ENCODE measurements at places on chromosomes 4 and X.

DNA sequence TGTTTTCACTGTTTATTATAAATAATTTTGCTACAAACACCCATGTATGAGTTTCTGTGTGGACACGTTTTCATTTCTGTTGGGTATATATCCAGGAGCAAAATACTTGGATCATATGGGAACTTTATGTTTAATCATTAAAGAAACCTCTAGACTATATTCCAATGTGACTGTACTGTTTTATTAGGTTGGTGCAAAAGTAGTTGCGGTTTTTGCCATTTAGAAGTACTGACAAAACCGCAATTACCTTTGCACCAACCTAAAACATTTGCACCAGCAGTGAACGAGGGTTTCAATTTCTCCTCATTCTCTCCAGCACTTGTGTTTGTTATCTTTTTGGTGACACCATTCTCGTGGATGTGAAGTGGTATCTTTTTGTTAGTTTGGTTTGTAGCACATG, 565.0 kb downstream of the TRIML1 start:
- DNase-seq: no peak

DNA sequence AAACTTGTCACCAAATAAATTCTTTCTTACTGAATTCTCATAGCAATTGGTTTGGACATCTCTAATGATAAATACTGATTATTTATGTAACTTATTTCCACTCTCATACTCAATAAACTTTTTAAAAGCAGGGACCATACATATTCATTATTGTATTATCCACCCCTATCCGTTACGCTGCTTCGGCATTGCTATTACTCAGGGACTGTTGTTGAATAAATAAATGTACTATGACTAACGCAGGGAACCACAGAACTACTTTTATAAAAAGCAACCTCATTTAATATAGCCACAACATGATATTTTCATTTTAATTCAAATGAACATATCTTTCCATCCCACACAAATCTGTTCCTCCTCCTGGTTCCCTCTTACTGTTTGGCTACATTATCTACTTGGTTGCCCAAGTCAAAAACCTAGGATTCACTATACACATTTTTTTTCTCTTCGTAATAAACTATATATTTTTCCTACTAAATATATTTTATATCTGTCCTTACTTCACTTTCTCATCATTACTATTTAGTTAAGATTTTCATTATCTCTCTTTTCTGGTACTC, 14.9 kb upstream of the ANKRD50 start:
- no peak for DNase-seq

GRCh38 chr4:79854856-79855502, 218.1 kb downstream of the ANTXR2 start:
- DNase-seq: no peak

DNA sequence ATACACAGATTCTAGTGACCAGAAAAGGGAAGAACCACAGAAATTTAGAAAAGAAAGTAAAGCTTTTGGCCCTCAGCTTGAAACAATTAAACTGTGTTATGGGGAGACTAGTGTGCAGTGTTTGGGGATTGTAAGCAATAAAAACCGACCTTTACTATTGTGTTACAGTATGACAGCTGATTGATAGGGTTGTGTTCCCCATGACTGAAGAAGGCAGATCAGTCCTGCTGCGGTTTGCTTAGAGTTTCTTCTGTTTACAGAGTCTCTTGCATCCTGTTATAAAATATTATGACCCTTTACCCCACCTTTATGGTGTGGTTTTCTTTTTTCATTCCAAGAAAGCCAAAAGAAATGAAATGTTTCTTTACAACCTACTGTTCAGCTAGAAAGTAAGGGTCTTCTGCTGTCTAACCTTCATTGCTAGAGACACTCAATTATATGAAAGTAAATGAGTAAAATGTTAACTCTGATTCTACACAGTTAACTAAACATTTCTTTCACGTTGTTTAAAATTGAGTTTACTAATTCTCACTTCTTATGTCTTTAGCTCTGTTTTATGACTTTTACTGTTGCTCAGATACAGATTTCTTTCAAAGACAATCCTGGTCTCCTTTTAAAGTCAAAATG, 18.1 kb downstream of the CHIC1 start:
- DNase-seq: no peak

- no peak for DNase-seq
Observed at GRCh38 chr4:128461291-128462102, 173.9 kb upstream of the PGRMC2 start.

DNA sequence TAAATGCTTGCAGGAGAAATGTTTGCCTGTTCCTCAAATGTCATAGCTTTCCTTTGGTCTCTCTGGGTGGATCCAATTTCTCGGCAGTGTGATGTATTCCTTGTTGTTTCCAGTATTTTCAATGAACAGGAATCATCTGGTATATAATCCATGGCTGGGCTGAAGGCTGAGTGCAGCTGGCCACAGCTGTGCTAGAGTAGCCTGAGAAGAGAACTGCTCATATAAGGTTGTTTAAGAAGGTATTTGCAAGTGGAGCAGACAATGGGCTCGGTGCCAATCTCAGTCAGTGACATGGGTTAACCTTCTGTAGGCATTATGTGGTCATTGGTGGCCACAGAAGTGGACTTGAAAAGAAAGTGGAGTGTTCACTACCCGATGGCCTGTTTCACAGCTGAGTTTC, 390.3 kb downstream of the SPRY1 start:
- DNase-seq: no peak

DNA sequence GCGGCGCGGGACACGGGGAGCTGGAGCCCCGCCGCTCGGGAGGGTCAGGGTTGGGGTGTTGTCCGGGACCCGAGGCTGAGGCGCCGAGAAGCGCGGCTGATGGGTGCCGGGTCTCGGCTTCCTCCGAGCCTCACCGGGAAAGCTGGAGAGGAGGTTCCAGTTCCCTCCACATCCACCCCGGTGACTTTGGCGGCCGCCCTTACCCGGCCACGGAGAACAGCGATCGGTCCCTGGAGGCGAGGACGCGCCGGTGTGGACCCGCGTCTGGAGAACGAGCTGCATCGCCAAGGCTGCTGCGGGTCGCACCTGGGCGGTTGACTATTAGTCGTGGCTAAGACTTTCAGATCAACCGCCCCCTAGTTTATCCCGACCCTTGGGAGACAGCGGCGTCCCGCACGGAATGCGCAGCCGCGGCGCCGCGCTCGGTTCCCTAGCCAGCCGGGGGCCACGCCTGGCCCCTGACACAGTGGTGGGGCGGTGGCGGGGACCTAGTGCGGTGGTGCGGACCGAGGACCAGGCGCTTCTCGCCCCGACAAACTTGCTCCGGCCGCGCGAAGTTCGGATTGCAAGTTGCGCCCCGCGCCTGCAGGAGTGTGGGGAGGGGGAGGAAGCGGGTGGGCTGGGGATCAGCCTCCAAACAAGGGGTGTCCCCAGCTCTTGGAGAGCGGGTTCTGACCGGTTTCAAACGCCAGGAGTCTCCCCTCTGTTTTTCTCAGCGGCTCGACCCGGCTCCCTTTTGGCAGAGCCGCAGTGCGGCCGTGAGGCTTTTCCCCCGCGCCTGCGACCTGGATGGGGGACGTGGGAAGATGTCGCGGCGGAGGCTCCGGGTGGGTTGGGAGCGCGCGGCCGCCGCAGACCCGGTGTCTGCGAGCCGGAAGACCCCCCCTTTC, 568 bp downstream of the FHDC1 start:
- DNase-seq: peak; percentile 21

DNA sequence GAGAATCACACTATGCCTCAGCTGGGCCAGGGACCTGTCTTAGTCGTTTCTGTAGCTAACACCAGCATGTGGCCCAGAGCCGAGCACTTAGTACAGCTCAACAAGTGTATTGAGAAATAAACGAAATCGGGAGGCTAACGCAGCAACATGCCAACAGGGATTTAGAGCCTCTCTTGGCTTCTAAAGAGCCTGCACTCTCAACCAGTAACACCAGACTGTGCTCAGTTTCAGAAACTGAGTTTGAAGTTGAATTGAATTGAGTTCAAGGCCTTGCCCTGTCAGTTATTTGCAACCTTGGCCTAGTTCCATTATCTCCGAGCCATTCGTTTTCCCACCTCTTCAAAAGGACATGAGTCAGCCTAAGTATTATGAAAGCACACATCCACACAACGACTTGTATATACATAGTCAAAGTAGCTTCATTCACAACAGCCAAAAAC, 71.3 kb upstream of the LDB2 start:
- no peak for DNase-seq

DNA sequence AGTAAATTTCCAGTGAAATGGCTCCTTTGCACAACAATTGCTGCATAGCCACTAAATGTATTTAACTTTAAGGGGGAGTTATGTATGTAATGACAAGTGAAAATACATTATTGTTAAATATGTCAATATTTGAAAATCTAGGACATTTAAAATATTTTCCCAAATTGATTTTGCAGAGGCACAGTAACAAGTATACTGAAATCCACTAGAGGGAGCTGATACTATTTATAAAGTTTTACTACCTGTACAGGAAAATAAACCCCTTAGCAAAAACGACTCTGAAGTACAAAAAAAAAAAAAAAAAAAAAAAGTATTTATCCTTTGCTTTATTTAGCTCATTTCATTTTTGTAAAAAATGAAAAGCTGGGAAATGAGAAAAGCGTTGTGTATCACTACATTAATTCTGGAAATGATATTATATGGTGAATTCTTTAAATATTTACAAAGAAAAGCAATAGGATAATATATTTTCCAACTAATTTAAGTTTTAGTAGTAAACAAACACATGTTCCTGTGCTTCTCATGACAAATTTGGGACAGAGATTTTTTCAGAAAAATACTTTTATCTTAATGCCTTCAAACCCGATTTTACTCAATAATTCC, 727.7 kb downstream of the DMD start:
- no peak for DNase-seq

- no peak for DNase-seq
Observed at GRCh38 chr4:39025552-39026085, 6.6 kb downstream of the TMEM156 start.

GRCh38 chr4:26611372-26611771, 27.5 kb downstream of the TBC1D19 start:
- no peak for DNase-seq

DNA sequence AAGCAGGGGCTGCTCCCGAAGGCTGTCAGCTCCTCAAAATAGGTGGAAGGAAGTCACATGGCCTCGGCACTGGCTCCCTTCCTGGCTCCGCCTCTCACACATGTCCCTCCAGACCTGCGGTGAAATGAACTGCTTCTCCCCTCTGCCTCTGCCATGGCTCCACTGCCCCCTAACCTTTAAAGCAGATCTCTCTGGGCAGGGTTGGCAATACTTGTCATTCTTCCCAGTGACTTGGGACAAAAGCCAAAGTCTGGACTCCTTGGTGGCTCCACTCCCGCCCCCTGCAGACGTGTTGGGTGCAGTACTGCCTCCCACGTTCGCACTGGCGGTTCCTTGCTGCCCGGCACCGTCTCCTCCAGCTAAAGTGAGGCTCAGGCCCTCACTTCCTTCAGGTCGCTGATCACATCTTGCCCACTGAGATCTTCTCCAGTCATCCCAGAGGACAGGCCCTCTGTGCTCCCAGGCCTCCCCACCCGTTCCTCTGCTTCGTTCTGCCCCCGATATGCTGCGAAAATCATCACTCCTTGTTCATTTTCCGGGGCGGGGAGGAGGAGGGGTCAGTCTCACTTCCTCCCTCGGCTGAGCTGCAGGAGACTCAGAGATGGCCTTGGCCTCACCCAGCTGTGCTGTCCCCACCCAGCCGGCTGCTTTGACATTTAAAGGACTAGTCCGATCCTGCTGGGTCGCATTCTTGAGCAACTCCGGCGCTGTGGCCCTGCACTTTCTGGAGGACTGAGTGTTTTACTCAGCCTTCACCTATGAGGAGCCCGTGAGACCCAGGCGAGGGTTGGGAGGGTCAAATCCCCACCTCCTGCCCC, 97.4 kb downstream of the PHKA2 start:
- DNase-seq: peak; percentile 48

- DNase-seq: no peak
Observed at GRCh38 chr4:139815778-139816601, 150.4 kb downstream of the MGST2 start.

DNA sequence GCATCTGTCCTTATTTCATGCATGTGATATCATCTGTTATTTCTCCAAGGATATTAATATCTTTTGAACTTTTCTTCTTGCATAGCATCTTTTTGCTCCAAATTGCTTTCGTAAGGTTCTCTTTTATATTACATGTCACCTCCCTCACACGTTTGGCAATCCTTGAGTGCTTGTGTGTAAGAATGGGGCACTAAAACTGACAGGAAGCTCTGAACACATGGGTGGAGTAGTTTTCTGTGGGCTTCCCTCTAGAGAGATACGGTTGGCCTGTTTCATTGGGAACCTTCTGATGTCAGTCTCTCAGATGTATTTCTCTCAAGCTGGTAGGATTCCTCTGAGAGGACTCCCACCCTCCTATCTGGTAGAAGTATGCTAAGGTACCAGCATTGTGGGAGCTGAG, 223.0 kb downstream of the MID1 start:
- no peak for DNase-seq

- DNase-seq: no peak
Observed at GRCh38 chrX:39941332-39941920, 156.3 kb downstream of the BCOR start.

- DNase-seq: peak; percentile 46
Observed at GRCh38 chr4:4995103-4995907, 24.0 kb downstream of the CYTL1 start.

GRCh38 chr4:39745920-39746319, 48.0 kb downstream of the UBE2K start:
- no peak for DNase-seq

GRCh38 chrX:110442635-110443034, 84.0 kb downstream of the RTL9 start:
- DNase-seq: peak; percentile 7

GRCh38 chrX:68658530-68658929, 11.1 kb downstream of the STARD8 start:
- DNase-seq: no peak

DNA sequence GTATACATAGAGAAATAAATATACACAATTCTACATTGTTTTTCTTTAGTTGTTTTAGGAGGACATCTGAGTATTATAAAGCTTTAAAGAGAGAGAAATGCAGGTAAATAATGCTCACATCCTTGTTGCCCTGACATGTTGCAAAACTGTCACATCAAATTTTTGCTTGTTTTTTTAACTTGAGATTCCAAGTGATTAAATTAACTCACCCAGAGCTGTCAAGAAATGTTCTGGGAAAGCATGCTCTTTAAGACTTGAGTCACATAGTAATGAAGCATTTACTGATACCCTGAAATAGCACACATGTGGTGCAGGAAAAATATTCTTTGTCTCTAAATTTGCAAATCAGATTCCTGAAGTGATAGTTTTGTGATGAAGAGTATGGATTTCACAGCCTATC, 665.6 kb downstream of the FSTL5 start:
- no peak for DNase-seq

- DNase-seq: no peak
Observed at GRCh38 chr4:182795446-182796238, 121.5 kb downstream of the DCTD start.

- no peak for DNase-seq
Observed at GRCh38 chr4:102901804-102902203, 33.0 kb downstream of the CISD2 start.

- peak; percentile 26 for DNase-seq
Observed at GRCh38 chr4:83378419-83378818, 43.8 kb upstream of the HPSE start.

Data from stimulated activated naive CD8-positive, alpha-beta T cell treated with anti-CD3 and anti-CD28 coated beads, Interleukin-15, amount 100 ng/mL, for 72 hours (primary cell).